GM04504 (cell line): ENCODE measurements at places on chromosomes 4 and X.

DNA sequence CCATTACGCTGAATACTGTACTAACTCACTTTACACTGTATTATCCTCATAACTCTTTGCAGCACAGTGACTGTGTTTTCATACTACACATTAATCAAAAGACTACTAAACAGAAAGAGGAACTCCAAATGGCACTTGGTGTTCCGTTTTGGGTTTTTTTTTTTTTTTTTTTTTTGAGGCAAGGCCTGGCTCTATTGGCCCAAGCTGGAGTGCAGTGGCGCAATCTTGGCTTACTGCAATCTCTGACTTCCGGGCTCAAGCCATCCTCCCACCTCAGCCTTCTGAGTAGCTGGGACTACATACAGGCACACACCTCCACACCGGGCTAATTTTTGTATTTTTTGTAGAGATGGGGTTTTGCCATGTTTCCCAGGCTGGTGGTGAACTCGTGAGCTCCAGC lies 10.7 kb downstream of the KLHL8 start:
- DNase-seq: no peak

- DNase-seq: no peak
Measured at GRCh38 chr4:66613591-66613990, 931.7 kb downstream of the CENPC start.

GRCh38 chr4:153541456-153542096 lies 75.4 kb downstream of the TMEM131L start:
- DNase-seq: peak; percentile 86

GRCh38 chr4:176563591-176563990 lies 229.1 kb downstream of the VEGFC start:
- no peak for DNase-seq

GRCh38 chr4:20354120-20354519 lies 102.4 kb downstream of the SLIT2 start:
- no peak for DNase-seq

DNA sequence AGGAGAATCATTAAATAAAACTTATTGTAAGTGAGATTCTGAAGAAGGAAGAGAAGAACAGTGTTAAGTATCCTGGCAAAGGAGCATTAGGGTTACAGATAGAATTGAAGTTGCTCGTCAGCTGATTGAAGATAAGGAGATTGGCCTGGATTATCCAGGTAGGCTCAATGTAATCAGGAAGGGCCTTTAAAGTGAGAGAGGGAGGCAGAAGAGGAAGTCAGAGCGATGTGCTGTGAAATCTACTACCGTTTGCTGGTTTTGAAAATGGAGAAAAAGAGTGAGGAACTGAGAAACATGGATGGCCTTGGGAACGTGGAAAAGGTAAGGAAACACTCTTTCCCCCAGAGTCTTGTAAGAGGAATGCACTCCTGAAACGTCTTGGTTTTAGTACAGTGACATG lies 245.7 kb downstream of the ANTXR2 start:
- DNase-seq: no peak

DNA sequence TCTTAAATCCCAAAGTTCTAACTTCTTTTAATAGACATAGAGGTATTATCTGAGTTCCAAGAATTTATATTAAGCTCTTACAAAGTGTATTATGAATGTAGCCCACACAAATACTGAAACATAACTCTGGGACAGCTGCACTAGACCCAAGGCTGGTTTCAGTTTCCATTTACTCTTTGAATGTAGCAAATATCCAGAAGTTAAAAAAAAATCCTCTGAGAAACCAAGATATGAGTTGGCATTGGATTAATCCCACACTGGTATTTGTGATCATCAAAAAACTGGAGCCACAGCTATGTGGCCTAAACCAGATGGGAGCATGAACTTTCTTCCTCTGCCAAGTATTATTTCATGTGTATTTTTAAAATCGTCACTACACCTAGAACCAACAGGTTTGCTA lies 23.6 kb upstream of the SMPX start:
- no peak for DNase-seq

- DNase-seq: no peak
Measured at GRCh38 chrX:41616255-41616654, 72.5 kb upstream of the GPR34 start.
